ENCODE measurements at places on chromosomes 3 and 15.

DNA sequence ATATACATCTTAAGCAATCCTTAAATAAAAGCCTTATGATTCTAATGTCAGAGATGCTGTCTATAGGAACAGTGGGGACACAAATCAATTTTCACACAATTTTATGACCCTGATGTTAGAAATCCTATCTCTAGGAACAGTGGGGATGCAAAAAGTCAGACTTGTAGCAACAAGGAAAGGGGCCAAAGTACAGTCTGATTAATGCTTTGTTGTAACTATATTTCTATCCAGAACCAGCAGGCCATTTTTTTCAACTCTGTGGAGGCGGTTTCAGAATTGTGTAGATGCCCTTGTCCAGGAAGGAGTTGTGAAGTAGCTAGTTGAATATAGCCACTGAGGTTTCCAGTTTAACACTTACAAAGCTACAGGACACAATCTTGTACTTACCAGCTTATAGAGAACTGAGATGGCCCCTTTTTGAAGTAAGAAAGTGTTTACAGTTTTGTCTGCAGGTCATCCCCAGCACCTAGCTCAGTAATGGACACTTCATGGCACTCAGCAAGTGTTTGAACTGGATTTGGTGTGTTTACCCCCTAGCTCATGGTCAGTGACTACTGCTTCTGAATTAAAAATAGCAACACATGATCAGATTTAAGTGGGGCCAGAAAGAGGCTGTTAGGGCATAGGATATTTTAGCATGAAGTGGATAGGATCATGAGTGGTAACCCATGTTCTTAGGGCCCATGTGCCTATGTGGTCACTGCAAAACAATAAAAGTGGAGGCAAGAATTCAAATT, 54.3 kb downstream of the RAB7A start:
- no peak for DNase-seq

DNA sequence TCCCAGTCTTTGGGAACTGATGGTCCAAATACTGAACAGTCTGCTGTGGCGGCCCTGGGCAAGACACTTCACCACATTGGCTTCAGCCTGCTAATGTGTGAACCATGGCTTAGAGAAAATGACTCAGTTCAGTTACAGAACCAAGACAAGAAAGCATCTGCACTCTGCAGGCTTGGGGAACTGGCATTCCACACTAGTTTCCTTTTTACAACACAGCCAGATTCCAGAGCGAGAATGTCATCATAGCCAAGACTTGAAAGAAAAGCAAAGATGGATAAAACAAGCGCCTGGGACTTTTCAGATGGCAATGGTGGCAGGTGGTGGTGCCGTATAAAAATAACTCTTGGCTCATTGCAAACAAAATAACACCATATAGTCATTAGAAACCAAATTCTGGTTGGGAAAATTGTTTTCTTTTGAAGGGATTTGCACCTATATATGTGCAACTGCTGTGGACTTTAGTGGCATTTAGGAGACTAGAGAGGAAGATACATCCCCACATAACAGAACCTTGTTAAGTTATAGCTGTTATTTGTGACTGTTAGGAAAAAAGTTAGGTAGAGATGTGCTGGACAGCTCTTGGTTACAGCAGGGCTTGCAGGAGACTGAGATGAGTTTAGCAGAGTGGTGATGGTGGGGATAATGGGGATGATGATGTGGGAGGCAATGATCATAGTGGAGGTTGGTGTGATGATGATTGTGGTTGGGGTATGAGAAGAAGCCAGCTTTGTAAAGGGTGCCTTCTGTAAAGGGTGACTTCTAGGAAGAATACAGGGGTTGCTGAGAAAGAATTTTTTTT, 273.6 kb downstream of the THRB start:
- DNase-seq, result no peak

DNA sequence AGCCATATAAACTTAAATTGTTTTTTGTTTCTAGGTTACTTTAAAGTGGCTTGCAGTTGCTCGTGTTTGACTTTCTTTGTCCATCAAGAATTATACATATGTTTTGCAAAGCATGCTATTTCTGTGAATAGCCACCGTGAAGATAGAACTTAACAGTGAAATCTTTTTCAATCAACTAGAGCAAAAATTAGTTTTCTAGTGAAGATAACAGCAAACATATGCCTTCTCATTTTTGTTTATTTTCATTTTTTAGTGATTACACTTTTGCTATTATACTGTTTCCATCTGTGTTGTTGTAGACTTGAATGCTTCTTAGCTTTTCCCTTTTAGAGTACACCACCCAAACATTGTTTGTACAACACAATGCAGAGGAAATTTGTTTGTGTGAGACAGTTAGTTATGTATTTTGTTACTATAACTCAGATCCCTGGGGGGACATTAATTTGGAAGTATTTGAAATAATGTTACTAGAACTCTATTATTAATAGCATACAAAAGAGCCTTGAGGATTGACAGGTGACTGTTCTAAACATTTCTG, 62.8 kb downstream of the CRYBG3 start:
- DNase-seq, result no peak

DNA sequence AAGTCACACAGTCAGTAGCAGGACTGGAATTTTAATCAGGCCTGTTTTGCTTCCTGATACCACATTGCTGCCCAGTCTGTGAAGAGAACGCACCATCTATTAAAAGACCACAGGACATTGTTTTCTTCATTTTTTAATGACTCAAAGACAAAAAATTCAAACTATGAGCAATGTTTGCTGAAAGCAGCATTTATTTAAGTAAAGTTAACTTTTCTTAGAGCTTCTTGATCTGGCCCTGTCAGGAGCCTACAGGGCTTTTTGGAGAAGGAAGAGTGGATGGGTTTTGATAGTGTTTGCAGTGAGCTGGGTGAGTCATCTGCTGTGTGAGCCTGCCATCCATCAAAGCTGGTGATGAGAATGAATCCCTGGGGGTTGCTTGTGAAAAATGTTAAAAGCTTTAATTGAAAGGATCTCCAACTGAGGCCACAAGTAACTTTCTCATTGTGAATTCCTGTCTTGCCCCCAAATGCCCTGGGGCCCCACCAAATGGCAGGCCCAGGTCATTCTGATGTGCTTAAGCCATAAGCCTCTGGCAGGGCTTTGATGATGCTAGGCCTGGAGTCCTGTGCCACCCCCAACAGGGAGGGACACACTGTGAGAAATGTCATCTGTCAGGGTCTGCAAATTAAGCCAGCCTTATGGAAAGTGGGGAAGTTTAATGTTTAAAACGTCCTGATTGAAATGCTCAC, 136.2 kb upstream of the PFN2 start:
- no peak for DNase-seq

GRCh38 chr3:143362115-143362991, 242.8 kb downstream of the CHST2 start:
- no peak for DNase-seq

GRCh38 chr3:72912532-72912931, 24.7 kb downstream of the GXYLT2 start:
- no peak for DNase-seq

- no peak for DNase-seq
Observed at GRCh38 chr3:18716101-18716500, 291.0 kb upstream of the SATB1 start.

- no peak for DNase-seq
Observed at GRCh38 chr15:78149805-78150751, 916 bp downstream of the IDH3A start.

GRCh38 chr15:78978601-78979179, 33.8 kb upstream of the CTSH start:
- DNase-seq, result no peak

- DNase-seq, result peak; percentile 14
Observed at GRCh38 chr15:98648654-98649471, 524 bp downstream of the IGF1R start.

- DNase-seq, result peak; percentile 33
Observed at GRCh38 chr3:120348065-120348990, 826 bp downstream of the LRRC58 start.

DNA sequence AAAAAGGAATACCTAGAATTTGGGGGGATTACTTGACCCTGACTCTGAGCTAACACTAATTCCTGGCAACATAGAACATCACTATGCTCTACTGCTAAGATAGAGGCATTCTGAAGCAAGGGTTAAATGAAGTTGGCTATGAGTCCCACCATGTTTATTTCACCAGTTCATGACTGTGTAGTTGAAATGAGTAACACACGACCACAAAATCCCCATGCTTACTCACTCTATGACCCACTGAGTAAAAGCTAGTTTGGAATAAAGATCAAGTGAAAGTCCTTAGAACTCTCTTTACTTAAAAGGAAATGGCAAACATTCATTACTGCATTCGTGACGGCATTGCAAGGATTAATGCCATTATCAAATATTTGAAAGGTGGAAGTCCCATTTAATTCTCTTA, 47.4 kb downstream of the MRPL46 start:
- DNase-seq, result no peak

DNA sequence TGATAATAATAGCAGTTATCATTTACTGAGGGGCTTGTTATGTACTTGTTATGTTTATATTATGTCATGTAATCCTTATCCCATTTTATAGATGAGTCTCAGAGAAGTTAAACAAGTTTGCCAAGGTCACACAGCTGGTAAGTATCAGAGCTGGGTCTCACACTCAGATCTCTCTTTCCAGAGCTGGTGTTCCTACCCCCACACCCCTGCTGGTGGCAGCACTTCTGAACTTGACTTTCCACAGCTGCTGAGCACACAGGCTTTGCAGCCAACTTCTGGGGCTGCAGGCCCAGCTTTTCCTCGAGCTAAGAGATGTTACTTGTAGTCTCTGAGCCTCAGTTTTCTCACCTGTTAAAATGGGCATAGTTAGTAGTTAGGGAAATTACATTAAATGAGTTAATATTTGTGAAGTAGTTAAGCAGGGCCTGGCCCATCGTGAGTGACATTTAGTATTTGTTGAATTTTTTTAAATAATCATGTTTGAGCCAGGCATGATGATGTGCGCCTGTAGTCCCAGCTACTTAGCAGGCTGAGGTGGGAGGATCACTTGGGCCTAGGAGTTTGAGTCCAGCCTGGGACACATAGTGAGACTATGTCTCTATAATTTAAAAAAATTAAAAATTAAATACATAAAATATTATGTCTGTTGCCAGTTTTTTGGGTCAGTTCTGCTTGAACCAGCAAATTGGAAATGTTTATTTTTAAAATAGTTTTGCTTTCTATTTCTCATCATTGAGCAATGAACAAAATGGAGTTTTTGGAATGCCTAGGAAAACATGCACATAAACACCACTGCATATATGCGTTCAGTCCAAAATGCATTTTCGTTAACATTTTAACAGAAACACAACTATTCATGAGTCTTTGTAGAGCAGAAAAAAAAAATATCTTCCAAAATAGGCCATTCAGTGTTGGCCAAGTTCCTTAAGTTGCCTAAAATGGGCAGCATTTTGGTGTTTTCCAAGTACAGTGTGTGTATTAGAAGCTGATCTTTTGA, 87.3 kb downstream of the SMAD6 start:
- no peak for DNase-seq

DNA sequence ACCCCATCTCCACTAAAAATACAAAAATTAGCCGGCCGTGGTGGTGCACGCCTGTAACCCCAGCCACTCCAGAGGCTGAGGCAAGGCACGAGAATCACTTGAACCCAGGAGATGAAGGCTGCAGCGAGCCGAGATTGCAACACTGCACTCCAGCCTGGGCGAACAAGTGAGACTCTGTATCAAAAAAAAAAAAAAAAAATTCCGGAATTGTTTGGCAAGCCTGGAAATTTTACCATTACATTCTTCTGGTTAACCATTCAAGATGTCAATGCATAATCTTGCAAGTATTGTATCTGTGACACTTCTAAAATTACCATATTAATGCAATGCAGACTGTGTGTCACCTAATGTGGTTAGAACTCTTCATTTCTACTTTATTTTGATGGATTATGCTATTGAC, 67.0 kb downstream of the CSNK1G1 start:
- DNase-seq, result no peak

DNA sequence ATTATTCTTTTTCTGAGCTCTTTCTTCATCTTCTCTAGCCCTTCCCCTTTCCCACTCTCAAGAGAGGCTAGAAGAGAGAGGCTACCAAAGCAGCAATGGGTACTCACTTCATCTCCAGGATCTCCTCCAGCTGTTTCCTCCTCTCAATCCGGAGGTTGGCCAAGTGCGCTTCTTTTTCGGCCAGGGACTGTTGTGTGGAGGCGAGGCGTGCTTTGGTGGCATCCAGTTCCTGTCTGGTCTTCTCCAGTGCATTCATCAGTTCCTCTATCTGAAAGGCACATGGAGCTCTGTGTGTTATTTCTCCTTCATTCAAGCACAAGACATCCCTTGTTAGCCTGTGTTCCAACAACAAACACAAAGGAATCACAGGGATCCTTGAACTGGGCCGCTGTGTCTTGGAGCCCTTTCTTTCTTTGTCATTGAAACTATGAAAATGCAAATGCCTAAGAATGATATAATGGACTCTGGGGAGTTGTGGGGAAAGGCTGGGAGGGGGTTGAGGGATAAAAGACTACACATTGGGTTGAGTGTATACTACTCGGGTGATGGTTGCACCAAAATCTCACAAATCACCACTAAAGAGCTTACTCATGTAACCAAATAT, 401.3 kb upstream of the WNT5A start:
- no peak for DNase-seq

GRCh38 chr3:18098960-18099587, 326.1 kb downstream of the SATB1 start:
- no peak for DNase-seq

GRCh38 chr3:183560607-183561006, 5.1 kb upstream of the KLHL6 start:
- no peak for DNase-seq

GRCh38 chr3:17065315-17065714, 180.6 kb downstream of the PLCL2 start:
- no peak for DNase-seq

GRCh38 chr3:152296971-152297370, 28.2 kb downstream of the MBNL1 start:
- DNase-seq, result no peak

- no peak for DNase-seq
Observed at GRCh38 chr15:50241684-50242450, 23.7 kb downstream of the HDC start.

DNA sequence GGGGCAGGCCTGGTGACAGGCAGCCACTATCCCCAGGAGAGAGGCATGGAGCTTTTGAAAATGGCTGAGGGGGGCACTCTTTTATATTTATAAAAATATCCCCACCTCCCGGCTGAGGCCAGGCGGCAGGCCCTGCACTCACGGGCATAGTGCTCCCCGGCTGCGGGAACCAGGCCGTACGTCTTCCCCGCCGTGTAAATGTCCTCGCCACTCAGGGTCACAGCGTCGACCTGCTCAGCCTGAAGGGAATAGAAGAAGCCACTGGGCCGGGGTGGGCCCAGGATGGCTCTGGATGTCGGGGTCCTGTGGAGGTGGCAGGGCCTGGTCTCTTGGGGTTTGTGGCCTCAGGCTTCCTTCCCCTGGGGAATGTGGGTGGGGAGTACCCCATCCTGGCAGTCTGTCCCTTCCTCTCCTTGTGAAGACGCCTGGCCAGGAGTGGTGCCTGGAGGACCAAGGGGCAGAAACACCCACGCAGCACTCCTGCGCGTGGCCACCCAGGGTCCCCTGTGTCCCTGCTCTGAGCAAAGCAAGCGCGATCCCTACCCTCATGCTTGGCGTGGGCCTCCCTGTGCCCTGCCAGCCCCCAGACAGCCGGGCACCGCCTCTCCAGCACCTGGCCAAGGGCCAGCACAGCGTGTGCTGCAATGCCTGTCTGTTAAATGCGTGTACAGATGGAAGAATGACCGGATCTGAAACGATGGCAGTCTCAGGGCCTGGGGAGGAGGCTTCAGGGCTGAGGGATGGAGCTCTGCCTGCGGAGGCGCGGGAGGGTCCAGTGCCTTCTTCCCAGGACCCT, 18.9 kb downstream of the MELTF start:
- DNase-seq, result no peak
